ENCODE measurements at places on chromosomes 6 and 20.
A peak's percentile ranks its signal among the peaks of the same experiment; 100 is the strongest.

- DNase-seq, result no peak
Observed at GRCh38 chr20:13034115-13034514, 25.3 kb downstream of the SPTLC3 start.

GRCh38 chr6:138572167-138572875, 73.0 kb upstream of the NHSL1 start:
- peak; percentile 87 for DNase-seq

GRCh38 chr6:97195117-97195516, 87.9 kb downstream of the MMS22L start:
- DNase-seq, result peak; percentile 33

DNA sequence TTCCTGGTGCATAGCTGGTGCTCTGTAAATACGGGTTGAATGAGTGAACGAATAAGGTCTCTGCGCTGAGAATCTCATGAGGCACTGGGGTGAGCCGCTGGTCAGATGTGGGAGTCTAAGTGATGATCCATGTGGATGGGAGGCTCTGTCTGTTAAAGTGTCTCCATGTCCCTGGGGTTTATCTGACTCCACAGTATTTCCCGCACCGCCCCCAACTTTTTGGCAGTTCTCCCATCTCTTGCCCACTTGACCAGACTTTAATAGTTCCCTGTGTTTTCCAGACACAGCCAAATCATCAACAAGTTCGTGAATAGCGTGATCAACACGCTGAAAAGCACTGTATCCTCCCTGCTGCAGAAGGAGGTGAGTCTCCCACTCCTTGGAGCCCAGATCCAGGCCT, 9.9 kb downstream of the BPIFA2 start:
- DNase-seq, result no peak

DNA sequence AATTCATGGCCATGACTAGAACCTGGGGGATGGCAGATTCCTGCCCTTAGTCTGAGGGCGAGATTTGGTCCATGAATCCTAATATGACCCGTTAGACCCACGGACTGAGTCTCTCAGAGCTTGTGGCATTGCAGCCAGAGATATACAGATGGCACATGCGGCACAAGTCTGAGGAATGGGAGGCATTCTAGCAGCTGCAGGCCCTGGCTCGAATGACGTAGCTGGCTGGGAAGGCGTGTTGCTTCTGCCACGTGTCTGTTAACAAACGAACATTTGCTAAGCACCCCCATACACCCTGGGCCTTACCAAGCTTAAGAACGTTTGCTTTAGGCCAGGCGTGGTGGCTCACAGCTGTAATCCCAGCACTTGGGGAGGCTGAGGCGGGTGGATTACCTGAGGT, 68.0 kb downstream of the CD164 start:
- DNase-seq, result no peak

DNA sequence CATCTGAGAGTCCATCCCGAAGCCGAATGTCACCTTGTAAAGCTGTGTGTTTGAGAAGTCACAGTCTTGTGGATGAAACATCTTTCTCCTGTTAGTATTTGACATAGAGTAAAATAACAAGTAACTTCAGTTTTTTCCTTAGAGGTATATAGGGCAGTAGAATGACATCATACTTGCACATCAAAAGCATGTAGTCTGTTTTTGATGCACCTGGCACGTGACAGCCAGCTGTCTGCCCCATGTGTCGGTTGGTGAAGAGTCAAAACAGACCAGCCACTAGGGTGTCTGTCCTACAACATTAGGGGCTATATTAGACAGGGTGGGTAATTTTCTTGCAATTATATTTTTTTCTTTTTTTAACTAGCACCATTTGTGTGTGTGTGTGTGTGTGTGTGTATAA, 70.2 kb downstream of the SNX9 start:
- DNase-seq, result no peak

GRCh38 chr20:15396026-15396425, 1058.6 kb upstream of the FLRT3 start:
- no peak for DNase-seq

- DNase-seq, result no peak
Observed at GRCh38 chr6:108565091-108565766, 4.5 kb downstream of the FOXO3 start.

GRCh38 chr6:150894935-150895552, 29.5 kb downstream of the MTHFD1L start:
- peak; percentile 25 for DNase-seq

All from small intestine (tissue), 16 donors.